Thyroid gland (tissue), 4 donors: ENCODE measurements at places on chromosomes 7 and 10. TPM values are rescaled to one million over a fixed set of nuclear protein-coding genes. Genes with fewer than 3 reads are reported as not detected.

Gene POU6F2
- not detected for total RNA-seq

Gene OPALIN
- total RNA-seq: not detected

Gene TMEM26
- 0.54 TPM for total RNA-seq

Gene SPDYE9
- not detected for total RNA-seq

Gene STRIP2
- 0.54 TPM for total RNA-seq

Gene THNSL1
- 6.7 TPM for total RNA-seq

Gene WNT2
- total RNA-seq: not detected

Gene SRRM3
- total RNA-seq: 1.5 TPM

Gene FGFR2
- total RNA-seq: 65.6 TPM

Gene NEURL1
- not detected for total RNA-seq

Gene CYP17A1
- 19.2 TPM for total RNA-seq

Gene CPN1
- not detected for total RNA-seq
